NCI-H524 treated with DMSO at 0.1 percent for 48 hours (cell line): ENCODE measurements at places on chromosomes 16 and 17.

- no peak for DNase-seq
Observed at GRCh38 chr16:26071101-26071866, 379.5 kb downstream of the HS3ST4 start.

- DNase-seq, result peak; percentile 20
Observed at GRCh38 chr16:15644267-15644961, 1.5 kb upstream of the MARF1 start.

GRCh38 chr17:2828397-2829038, 32.3 kb downstream of the RAP1GAP2 start:
- DNase-seq, result peak; percentile 7

- no peak for DNase-seq
Observed at GRCh38 chr17:4532860-4533522, 22.2 kb downstream of the MYBBP1A start.

DNA sequence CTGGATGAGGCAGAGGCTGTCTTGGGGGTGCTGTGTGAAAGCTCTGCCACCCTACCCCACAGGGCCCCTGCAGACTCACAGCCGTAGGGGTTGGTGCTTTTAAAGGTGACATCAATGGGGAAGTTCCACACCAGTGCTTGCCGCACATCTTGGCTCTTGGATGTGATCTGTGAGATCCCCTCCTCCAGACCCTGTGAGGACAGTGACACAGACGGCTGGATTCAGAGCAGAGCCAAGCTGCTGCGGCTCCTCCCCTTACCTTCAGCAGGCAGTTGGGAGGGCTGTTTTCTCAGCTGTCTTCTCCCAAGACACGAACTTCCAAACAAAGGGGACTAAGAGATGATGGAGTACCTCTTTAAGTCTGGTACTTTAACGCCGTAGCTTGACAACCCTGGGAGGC, 4.8 kb downstream of the B9D1 start:
- DNase-seq, result peak; percentile 84

GRCh38 chr17:75288770-75289114, 491 bp downstream of the SLC25A19 start:
- peak; percentile 61 for DNase-seq

DNA sequence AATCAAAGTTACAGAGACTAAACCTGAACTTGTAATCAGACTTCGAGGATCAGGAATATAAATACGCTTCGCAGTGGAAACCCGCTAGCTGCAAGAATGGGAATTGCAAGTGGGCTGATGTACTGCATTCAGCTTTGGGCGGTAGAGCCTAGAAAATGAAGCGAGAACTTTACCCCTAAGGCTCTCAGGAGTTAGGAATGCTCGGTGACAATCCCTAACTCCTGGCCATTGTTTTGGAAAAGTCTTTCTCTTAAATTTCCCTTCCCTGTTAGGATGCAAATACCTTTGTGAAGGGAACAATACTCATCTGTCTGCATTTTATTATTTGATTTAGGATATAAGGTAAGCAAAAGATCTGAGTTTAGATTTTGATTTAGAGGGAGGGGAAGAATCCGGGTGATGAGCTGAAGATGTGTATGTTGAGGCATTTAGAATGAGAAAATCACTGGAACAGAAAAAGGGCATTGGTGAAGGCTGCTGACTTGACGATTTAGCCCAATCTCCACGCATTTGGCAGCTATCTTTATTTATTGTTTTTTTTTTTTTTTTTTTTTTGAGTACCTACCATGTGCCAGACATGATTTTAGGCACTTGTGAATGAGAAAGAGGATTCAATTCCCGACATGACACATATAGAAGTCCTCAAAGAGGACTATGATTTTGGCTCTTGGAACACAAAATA, 2.2 kb upstream of the TOX3 start:
- DNase-seq, result no peak

- DNase-seq, result no peak
Observed at GRCh38 chr17:60091908-60092331, 13.2 kb upstream of the HEATR6 start.

- no peak for DNase-seq
Observed at GRCh38 chr17:16398270-16399267, 16.8 kb upstream of the TRPV2 start.

DNA sequence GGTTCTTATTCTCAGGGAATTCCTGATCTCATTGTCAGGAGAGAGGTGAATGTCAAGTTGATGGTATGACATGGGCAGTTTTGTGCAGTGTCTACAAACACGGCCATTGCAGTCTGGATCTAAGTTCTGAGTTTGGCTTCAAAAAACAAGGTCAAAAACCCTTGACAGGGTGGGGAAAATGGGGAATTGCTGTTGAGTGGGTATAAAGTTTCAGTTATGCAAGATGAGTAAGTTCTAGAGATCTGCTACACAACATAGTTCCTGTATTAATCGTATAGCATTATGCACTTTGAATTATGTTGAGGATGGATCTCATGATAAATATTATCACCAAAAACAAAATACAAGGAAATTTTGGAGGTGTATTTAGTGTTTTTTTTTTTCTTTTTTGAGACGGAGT, 36.6 kb upstream of the CARMIL2 start:
- DNase-seq, result no peak

- no peak for DNase-seq
Observed at GRCh38 chr17:77373299-77374169, 232.8 kb downstream of the SEC14L1 start.

DNA sequence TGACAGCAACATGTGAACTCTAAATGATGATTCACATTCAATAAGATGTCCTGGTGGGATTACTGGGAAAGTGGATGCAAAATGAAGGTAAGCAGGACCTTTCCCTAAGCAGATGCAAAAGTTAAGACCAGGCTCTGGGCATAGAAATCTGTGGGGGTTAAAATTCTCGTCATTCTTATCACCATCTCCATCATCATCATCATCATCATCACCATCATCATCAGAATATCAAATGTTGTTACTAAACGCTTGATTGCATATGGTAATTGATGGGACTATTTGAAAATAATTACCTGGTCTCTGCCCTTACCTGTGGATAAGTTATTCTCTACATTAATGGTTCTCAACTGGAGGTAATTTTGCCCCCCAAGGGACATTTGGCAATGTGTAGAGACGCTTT, 41.9 kb upstream of the TMEM132E start:
- no peak for DNase-seq

GRCh38 chr16:86653285-86654006, 75.1 kb downstream of the FOXL1 start:
- DNase-seq, result no peak

- no peak for DNase-seq
Observed at GRCh38 chr16:9058211-9058610, 33.2 kb upstream of the HAPSTR1 start.

- DNase-seq, result no peak
Observed at GRCh38 chr17:53924530-53925455, 102.1 kb downstream of the KIF2B start.

DNA sequence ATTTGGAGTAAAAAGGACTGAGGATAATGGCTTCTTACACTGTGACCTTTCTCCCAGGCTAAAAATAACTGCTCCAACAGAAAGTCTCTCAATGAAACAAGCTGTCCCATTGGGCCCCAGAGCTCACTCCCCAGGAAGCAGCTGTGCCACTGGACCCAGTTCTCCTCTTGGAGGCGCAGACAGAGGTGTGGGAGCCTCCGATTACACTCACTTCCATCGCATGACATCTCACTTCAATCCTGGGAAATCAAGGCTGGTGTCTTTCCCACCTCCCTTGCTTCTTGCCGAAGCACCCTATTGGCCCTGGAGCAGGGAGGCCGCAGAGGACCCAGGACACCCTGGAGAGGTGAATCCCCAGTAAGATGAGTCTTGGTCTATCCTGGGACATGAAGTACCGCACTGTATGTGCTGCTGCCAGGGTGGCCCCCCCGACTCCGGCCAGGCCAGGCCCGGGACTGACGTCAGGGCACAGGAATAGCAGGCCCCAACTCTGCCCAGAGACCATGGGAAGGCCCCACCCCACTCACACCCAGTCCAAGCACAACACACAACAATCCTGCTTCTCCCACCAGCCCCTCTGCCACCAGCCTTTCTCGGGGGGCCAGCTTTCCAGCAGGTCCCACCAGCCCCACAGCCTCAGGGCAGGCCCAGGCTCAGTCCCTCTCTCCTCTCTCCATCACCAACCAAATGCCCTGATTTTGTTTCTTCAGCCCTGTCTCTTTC, 29.5 kb downstream of the SRL start:
- no peak for DNase-seq

- no peak for DNase-seq
Observed at GRCh38 chr17:39719563-39720355, 10.6 kb downstream of the MIEN1 start.

DNA sequence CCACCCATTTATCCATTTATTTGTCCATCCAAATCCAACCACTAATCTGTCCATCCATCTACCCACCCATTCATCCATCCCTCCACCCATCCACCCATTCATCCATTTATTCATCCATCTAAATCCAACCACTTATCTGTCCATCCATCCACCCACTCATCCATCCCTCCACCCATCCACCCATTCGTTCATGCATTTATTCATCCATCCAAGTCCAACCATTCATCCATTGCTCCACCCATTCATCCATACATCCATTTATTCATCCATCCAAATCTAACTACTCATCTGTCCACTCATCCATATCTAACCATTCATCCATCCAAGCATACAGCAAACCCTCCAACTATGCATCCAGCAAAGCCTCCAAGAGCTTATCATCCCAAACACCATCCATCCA, 267.3 kb downstream of the XYLT1 start:
- DNase-seq, result no peak

DNA sequence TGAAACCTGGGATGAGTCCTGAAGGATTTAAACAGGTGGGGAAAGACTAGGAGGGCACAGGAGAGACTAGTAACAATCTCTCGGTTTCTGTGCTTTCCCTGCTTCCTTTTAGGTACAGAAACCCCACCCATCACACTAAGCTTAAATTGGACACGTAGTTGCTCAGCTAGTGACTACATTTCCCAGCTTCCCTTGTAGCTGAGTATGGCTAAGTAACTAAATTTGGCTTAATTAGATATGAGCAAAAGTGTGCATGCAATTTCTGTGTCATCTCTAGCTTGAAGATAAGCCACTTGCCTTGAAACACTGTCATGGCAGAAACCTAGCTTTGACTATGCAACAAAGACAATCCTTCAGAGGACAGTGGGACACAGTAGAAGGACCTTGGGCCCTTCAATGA, 36.5 kb downstream of the CACNG1 start:
- no peak for DNase-seq

GRCh38 chr17:2874189-2874686, 78.0 kb downstream of the RAP1GAP2 start:
- no peak for DNase-seq
